ENCODE measurements at places on chromosomes 7 and 10.
A peak's percentile ranks its signal among the peaks of the same experiment; 100 is the strongest.

DNA sequence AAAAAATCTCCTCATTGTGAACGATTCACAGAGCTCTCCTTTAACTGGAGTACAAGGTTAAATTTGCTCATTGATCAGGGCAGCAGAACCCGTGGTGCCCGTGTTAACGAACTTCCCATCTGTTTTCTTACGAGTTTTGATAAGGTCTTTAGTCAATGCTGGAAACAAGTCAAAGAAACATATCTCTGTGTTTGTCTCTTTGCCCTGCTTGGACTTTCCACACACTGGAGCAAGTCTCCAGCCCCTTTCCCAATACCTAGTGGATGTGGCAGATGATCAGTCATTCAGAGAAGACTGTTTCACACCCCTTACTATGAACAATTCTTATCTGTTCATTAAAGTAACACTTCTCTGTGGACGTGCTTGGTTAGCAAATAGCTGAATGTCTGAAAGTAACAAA lies 121.3 kb downstream of the ARID5B start:
- DNase-seq, result no peak

GRCh38 chr7:133320891-133321290 lies 68.0 kb downstream of the EXOC4 start:
- no peak for DNase-seq

- DNase-seq, result no peak
These were observed 89.6 kb downstream of the COBL start for GRCh38 chr7:51226916-51227535.

GRCh38 chr10:20005638-20006037 lies 189.4 kb downstream of the PLXDC2 start:
- DNase-seq, result no peak

DNA sequence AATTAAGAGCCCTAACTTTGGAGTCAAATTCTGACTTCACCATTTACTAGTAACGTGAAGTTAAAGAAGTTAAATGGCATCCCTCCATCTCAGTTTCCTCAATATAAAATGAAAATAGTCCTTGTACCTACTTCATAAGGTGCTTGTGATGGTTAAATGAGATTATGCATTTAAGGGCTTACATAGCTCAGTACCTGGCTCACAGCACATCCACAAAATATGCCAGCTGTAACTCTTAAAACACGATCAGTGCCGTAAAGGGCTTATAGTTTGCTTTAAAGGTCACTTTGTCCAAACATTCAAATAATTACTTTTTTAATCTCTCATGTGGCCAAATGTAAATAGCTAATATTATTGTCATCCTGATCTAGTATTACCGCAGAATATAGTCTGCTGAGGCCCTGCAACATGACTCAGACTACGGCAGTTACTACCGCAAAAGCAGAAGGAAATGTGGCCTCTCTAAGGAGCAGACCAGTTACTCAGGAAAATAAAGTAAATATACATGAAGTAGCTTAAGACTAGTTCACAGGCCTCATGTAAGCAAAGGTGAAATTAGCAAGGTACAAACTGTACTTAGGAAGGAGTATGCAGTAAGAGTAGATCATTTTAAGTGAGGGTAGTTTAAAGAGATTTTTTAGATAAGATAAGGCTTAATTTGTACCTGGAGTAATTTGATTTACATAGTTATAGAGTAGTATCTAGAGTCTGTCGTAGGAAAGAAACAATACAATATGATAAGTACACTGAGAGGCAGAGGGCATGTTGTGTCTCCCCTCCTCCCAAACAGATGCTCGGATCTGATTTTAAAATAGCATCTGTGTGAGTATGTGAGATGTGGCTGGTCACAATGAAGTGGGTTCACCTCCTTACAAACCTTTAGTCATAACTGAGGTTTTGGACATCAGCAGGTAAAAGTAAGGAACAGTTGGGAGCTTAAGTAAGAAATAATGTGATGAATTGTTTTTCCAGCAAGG lies 13.1 kb downstream of the CASP2 start:
- DNase-seq, result no peak

- no peak for DNase-seq
These were observed 325.5 kb downstream of the LHFPL3 start for GRCh38 chr7:104653825-104654401.

GRCh38 chr10:32964270-32964669 lies 6.2 kb upstream of the ITGB1 start:
- DNase-seq, result no peak

DNA sequence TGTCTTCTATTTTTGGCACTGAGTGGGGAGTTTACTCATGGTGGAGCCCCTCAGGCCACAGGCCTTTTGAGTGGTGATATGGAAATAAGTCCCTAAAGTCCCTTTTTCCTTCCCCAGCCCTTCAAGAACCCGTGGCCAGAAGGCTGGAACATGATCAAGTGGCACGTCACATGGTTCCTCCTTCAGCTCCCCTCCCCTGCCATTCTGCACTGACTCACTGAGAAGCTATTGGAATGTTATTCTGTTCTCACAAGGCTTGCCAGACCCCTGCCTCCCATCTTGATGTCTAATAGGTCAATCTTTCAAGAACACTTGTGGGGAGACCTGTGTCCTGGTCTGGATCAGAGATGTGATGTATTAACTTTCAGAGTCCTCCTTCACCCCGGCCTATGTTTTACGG lies 279.8 kb downstream of the SEC23IP start:
- peak; percentile 38 for DNase-seq

GRCh38 chr7:584122-584465 lies 64.4 kb upstream of the PDGFA start:
- DNase-seq, result no peak

GRCh38 chr7:12209221-12209620 lies 1.9 kb upstream of the TMEM106B start:
- no peak for DNase-seq

GRCh38 chr7:33423646-33424020 lies 294.3 kb downstream of the BBS9 start:
- DNase-seq, result no peak

- no peak for DNase-seq
These were observed 36.3 kb upstream of the SH2D4B start for GRCh38 chr10:80501381-80501912.

DNA sequence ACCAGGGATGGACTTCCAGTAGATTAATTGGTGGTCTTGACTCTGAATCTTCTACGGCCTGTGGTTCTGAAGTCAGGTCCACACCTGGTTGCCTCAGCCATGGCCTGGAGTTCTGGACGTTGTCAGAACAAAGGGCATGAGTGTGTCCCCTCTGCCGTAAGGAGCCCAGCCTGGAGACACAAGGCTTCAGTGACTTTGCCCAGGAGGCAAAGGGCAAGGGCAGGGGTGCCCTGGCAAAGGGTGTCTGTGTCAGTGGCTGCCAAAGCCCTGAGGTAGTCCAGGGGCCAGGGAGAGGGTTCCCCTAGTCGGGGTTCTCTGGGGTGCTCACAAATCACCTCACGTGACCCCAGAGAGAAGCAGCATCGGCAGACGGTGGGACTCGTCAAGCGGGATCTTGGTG lies 273.2 kb upstream of the ZNF32 start:
- DNase-seq, result no peak

GRCh38 chr7:129368389-129368986 lies 65.7 kb upstream of the STRIP2 start:
- DNase-seq, result no peak

DNA sequence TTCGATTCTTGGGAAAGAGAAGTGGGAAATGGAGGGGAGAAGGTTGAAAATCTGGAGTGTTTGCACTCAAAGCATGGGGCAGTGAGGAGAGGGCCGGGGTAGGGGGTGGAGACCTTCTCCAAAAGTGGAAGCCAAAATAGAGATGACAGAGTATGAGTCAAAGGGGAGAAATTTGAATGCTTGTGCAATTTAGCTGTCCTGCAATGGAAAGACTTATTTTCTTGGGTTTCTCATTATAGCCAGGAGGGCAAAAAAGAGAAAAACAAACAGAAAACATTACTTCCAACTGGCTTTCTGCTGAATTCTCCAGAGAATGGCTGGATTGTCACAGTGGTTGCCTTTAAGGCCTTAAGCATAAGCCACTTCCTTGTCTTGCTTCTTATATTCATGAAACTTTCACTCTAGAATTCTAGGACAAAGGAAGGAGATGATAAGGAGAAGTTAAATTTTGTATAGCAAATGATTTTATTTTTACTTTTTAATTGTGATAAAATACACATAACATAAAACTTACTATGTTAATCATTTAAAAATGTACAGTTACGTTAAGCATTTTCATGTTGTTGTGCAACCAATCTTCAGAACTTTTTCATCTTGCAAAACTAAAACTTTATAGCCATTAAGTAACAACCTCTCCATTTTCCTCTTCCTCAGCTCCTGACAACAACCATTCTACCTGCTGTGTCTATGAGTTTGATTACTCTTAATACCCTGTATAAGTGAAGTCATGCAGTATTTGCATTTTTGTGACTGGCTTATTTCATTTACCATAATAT lies 100.2 kb downstream of the GPR85 start:
- no peak for DNase-seq

- DNase-seq, result no peak
These were observed 515 bp downstream of the FAM149B1 start for GRCh38 chr10:73168465-73168803.

DNA sequence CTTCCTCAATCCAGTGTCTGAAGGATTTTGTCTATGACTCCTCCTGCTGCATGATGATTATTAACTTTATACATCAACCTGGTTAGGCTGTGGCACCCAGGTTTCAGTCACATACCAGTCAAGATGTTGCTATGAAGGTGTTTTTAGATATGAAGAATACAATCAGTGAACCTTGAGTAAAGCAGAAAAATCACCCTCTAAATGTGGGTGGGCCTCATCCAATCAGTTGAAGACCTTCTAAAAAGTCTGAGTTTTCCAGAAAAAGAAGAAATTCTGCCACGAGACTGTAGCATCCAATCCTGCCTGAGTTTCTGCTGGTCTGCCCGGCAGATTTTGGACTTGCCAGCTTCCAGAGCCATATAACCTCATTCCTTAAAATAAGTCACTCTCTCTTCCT lies 126.1 kb upstream of the FRMD4A start:
- DNase-seq, result no peak

- no peak for DNase-seq
These were observed 36.1 kb upstream of the ZNF518A start for GRCh38 chr10:96093948-96094347.

- no peak for DNase-seq
These were observed 21.2 kb downstream of the NACAD start for GRCh38 chr7:45067582-45067981.

- no peak for DNase-seq
These were observed 107.5 kb downstream of the KIF20B start for GRCh38 chr10:89808842-89809241.

GRCh38 chr10:93541402-93542357 lies 24.8 kb upstream of the FFAR4 start:
- DNase-seq, result no peak

GRCh38 chr10:72132854-72133253 lies 44.5 kb upstream of the SPOCK2 start:
- DNase-seq, result no peak
